Natural killer cell (primary cell): ENCODE measurements at places on chromosomes 5 and 9.
A peak's percentile ranks its signal among the peaks of the same experiment; 100 is the strongest.

GRCh38 chr5:84248013-84248412 lies 136.7 kb downstream of the EDIL3 start:
- H3K27ac ChIP-seq, result no peak overlapping the region
- no peak for DNase-seq
- H3K4me3 ChIP-seq, result no peak overlapping the region

GRCh38 chr5:26691486-26691885 lies 346.9 kb downstream of the CDH9 start:
- H3K27ac ChIP-seq, result no peak overlapping the region
- H3K27me3 ChIP-seq, result no peaks in the 10 kb centered on the region
- H3K4me1 ChIP-seq, result no peaks in the 10 kb centered on the region

GRCh38 chr9:2663461-2664173 lies 42.0 kb downstream of the VLDLR start:
- no peak overlapping the region for H3K27ac ChIP-seq
- H3K27me3 ChIP-seq, result no peaks in the 10 kb centered on the region
- DNase-seq, result no peak
- H3K4me1 ChIP-seq, result no peaks in the 10 kb centered on the region

DNA sequence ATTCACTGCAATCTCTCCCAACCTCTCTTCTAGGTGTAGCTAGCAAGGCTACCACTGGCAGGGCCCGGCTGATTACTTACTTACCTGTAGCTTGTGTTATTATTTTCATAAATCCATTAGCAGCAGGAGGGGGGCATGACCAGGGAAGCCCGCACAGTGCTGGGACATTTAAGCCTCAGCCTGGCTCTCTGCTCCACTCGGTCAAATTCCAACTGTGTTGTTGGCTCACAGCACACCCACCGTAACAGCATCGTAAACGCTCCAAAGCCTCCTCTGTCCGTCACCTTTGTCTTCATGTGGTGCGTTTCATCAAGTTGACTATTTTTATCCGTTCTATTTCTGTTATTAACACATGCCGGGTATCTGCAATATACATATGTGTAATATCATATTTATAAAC lies 264.7 kb downstream of the NSG2 start:
- DNase-seq, result no peak
- H3K27ac ChIP-seq, result no peak overlapping the region
- no peaks in the 10 kb centered on the region for H3K36me3 ChIP-seq
- peaks cover 3% of the 10 kb centered on the region for H3K4me1 ChIP-seq
- H3K4me3 ChIP-seq, result no peak overlapping the region
- H3K27me3 ChIP-seq, result peaks cover 4% of the 10 kb centered on the region

- no peak for DNase-seq
- H3K27me3 ChIP-seq, result peaks cover 20% of the 10 kb centered on the region
- no peak within 1 kb of the TSS for H3K27ac ChIP-seq
- peaks cover 24% of the 10 kb centered on the region for H3K4me1 ChIP-seq
Observed at GRCh38 chr9:133534346-133535291, at the start of gene ADAMTSL2. Gene ADAMTSL2 (plus strand): TSS chr9:133534704. CDS start chr9:133536713, 2,009 bp downstream.

DNA sequence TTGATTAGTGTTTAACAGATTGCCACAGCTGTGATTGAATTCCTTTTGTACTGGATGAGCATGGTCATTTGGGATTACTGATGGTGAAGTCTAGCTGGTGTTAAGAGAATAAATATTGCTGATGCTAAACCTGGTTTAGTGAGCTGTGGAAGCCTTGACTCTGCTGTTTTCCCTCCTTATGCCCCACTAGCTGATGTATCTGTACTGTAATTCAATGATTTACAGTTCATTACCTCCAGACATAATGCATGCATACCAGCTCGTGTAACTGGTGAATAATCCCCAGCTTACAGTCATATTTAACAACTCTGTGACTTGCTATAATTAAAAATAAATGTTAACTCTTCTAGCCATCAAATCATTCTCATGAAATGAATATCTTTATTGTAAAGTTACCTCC lies 1.7 kb upstream of the CMYA5 start:
- DNase-seq, result no peak
- H3K27me3 ChIP-seq, result no peaks in the 10 kb centered on the region
- no peak overlapping the region for H3K4me3 ChIP-seq
- no peak overlapping the region for H3K27ac ChIP-seq
- H3K36me3 ChIP-seq, result peaks cover 30% of the 10 kb centered on the region
- H3K4me1 ChIP-seq, result no peaks in the 10 kb centered on the region

DNA sequence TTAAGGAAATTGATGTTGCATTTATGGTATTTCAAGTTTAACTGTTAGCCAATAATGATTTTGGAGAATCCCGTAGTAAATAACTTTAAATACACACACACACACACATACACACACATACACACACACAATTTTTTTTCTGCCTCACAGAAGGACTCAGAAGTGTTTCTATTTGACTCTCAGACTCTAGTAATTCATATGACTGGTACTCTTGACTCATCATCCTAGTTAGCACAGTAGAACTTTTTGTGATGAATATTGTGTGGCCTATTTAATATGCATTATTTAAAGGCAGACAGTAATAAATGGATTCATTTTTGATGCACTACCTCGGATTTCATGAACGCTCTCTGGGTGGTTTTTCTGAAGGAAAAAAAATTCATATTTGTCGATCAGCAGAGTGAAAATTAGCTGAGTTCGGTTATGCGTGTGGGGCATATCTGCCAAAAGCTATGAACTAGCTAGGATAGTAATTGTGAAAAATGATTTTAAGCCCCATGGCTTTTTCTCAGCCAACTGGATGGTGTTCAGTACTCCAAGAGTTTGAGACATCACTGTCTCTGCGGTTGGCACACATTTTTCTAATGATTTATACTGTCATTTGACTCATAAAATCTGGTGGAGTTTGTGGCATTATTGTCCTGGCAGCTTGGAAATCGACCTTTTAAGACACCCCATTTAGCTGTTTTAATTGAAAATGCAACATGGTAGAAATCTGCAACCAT lies 102.2 kb downstream of the PCSK5 start:
- DNase-seq, result no peak
- no peaks in the 10 kb centered on the region for H3K4me1 ChIP-seq
- H3K27me3 ChIP-seq, result no peaks in the 10 kb centered on the region
- no peak overlapping the region for H3K4me3 ChIP-seq
- H3K27ac ChIP-seq, result no peak overlapping the region
- H3K36me3 ChIP-seq, result no peaks in the 10 kb centered on the region

DNA sequence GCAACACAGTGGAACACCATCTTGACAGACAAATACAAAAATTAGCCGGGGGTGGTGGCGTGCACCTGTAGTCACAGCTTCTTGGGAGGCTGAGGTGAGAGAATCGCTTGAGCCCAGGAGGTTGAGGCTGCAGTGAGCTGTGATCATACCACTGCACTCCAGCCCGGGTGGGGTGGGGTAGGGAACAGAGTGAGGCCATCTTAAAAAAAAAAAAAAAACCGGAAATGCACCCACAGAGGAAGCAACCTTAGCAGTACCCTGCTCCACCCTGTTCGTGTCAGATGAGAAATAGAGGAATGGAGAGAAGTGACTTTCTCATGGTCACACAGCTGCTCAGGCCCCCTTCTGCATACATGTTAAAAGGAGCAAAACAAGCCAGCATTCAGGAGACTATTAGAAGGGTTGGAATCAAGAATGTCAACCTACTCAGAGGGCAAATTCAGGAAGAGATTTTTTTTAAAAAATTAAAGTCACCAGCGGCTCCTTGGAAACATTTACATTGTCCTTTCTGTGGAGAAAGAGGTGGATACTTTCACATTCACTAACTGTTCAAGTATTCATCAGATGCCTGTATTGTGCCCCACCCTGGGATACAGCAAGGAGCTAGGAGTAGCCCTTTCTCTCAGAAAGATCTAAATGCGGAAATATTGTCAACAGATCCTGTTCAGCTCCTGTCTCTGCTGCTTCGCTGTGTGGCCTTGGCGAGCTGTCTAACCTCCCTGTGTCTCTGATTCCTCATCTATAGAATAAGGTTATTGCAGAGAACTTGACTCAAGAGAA lies 41.0 kb downstream of the CYFIP2 start:
- no peak overlapping the region for H3K4me3 ChIP-seq
- DNase-seq, result no peak
- H3K27me3 ChIP-seq, result no peaks in the 10 kb centered on the region
- peaks cover 55% of the 10 kb centered on the region for H3K4me1 ChIP-seq
- H3K27ac ChIP-seq, result peak overlapping the region; percentile 74

GRCh38 chr9:127187231-127187956 lies 65.0 kb upstream of the ANGPTL2 start:
- DNase-seq, result no peak
- no peaks in the 10 kb centered on the region for H3K36me3 ChIP-seq
- no peaks in the 10 kb centered on the region for H3K27me3 ChIP-seq
- H3K27ac ChIP-seq, result no peak overlapping the region
- H3K4me1 ChIP-seq, result no peaks in the 10 kb centered on the region

DNA sequence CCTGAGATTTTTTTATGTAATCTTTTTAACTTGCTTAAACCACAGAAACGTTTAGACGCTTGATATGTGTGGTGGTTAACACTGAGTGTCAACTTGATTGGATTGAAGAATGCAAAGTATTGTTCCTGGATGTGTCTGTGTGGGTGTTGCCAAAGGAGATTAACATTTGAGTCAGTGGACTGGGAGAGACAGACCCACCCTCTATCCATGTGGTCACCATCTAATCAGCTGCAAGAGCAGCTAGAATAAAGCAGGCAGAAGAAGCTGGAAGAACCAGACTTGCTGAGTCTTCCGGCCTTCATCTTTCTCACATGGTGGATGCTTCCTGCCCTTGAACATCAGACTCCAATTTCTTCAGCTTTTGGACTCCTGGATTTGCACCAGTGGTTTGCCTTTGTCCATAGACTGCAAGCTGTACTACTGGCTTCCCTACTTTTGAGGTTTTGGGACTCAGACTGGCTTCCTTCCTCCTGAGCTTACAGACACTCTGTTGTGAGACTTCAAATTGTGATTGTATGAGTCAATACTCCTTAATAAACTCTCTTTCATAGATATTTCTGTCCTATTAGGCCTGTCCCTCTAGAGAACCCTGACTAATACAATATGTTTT lies 816.0 kb upstream of the CDH9 start:
- H3K4me3 ChIP-seq, result no peak overlapping the region

DNA sequence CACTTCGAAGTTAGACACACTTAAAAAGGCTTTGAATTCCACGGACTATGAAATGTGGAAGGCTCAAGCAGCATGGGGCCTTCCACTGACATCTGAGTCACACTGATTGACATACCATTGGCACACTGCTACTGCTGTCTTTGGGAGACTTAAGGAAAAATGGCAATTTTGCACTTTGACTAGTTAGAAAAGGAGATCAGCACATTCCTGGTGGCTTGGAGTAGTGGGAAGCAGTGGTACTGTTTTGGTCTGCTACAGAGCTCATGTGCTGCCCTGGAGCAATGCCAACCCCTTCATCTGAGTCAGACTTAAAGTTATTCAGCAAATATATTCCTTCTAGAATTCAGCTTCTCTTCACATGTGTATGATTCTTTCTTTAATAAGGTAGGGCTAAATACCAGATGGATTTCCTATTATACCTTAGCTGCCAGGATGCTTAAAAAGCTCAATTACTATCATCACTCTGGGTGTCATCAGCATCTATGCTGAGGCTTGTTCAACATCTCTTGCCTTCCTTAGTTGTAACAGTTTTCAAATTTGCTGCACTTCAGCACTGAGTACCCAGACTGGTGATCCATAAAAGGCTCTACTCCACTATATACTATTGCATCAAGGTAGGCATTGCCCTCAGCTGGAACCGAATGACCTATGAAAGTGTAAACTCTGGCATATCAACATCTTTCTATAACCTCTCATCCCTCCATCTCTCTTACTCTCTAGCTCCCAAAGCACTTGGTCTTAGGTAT lies 42.3 kb upstream of the MOCS2 start:
- no peaks in the 10 kb centered on the region for H3K4me1 ChIP-seq
- no peaks in the 10 kb centered on the region for H3K36me3 ChIP-seq
- no peak overlapping the region for H3K27ac ChIP-seq
- DNase-seq, result no peak
- H3K4me3 ChIP-seq, result no peak overlapping the region

- H3K36me3 ChIP-seq, result no peaks in the 10 kb centered on the region
- no peaks in the 10 kb centered on the region for H3K27me3 ChIP-seq
- H3K4me1 ChIP-seq, result no peaks in the 10 kb centered on the region
- no peak overlapping the region for H3K4me3 ChIP-seq
- no peak for DNase-seq
- H3K27ac ChIP-seq, result no peak overlapping the region
Observed at GRCh38 chr5:179199246-179199645, 139.1 kb downstream of the ZNF354C start.

DNA sequence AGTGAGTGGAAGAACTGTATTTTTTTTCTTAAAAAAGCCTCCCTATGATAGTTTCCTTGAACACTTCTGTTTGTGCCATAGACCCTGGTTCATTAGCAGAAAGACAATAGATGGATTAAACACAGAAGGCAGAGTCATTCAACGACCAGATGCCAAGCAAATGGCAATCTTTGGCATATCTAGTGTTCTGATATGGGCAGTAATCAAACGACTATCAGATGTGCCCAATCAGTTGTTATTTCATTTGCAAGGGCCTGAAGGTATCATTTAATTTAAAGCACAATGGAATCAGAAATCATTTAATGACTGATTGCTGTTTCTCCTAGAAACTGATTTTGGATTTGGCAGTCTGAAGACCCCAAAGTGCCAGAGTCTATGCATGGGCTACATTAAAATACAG lies 61.3 kb downstream of the SGCD start:
- H3K27ac ChIP-seq, result no peak overlapping the region
- no peak for DNase-seq
- H3K4me3 ChIP-seq, result no peak overlapping the region

- no peaks in the 10 kb centered on the region for H3K27me3 ChIP-seq
- no peaks in the 10 kb centered on the region for H3K36me3 ChIP-seq
- H3K4me1 ChIP-seq, result no peaks in the 10 kb centered on the region
- DNase-seq, result no peak
Observed at GRCh38 chr5:57069115-57069835, 104.6 kb upstream of the GPBP1 start.

- H3K4me1 ChIP-seq, result no peaks in the 10 kb centered on the region
- no peak overlapping the region for H3K27ac ChIP-seq
- H3K4me3 ChIP-seq, result no peak overlapping the region
- no peaks in the 10 kb centered on the region for H3K36me3 ChIP-seq
Observed at GRCh38 chr9:71498691-71499090, 269.6 kb downstream of the CEMIP2 start.

- H3K4me3 ChIP-seq, result no peak overlapping the region
- H3K36me3 ChIP-seq, result no peaks in the 10 kb centered on the region
- no peaks in the 10 kb centered on the region for H3K27me3 ChIP-seq
- H3K27ac ChIP-seq, result no peak overlapping the region
Observed at GRCh38 chr5:112210430-112211005, 208.6 kb downstream of the EPB41L4A start.

- H3K36me3 ChIP-seq, result no peaks in the 10 kb centered on the region
- H3K27ac ChIP-seq, result no peak overlapping the region
- no peaks in the 10 kb centered on the region for H3K4me1 ChIP-seq
- DNase-seq, result no peak
- H3K27me3 ChIP-seq, result no peaks in the 10 kb centered on the region
Observed at GRCh38 chr5:67462147-67462546, 265.5 kb upstream of the CD180 start.

- no peaks in the 10 kb centered on the region for H3K36me3 ChIP-seq
- DNase-seq, result no peak
- H3K4me1 ChIP-seq, result no peaks in the 10 kb centered on the region
- H3K27ac ChIP-seq, result no peak overlapping the region
- no peaks in the 10 kb centered on the region for H3K27me3 ChIP-seq
- no peak overlapping the region for H3K4me3 ChIP-seq
Observed at GRCh38 chr9:31585158-31585557, 799.3 kb upstream of the ACO1 start.

GRCh38 chr5:63962279-63962678 lies at the start of gene HTR1A:
Gene HTR1A (minus strand): TSS chr5:63962445. CDS start chr5:63961719, 726 bp downstream.
- peaks cover 7% of the 10 kb centered on the region for H3K27me3 ChIP-seq
- no peak within 1 kb of the TSS for H3K27ac ChIP-seq
- H3K4me3 ChIP-seq, result no peak within 1 kb of the TSS
- H3K36me3 ChIP-seq, result no peaks in the 10 kb centered on the region
- H3K4me1 ChIP-seq, result no peaks in the 10 kb centered on the region
- no peak for DNase-seq
